Stimulated activated CD8-positive, alpha-beta memory T cell treated with anti-CD3 and anti-CD28 coated beads, Interleukin-4, amount 100 ng/mL, for 1 hour (primary cell): ENCODE measurements at places on chromosomes 11 and 22.

DNA sequence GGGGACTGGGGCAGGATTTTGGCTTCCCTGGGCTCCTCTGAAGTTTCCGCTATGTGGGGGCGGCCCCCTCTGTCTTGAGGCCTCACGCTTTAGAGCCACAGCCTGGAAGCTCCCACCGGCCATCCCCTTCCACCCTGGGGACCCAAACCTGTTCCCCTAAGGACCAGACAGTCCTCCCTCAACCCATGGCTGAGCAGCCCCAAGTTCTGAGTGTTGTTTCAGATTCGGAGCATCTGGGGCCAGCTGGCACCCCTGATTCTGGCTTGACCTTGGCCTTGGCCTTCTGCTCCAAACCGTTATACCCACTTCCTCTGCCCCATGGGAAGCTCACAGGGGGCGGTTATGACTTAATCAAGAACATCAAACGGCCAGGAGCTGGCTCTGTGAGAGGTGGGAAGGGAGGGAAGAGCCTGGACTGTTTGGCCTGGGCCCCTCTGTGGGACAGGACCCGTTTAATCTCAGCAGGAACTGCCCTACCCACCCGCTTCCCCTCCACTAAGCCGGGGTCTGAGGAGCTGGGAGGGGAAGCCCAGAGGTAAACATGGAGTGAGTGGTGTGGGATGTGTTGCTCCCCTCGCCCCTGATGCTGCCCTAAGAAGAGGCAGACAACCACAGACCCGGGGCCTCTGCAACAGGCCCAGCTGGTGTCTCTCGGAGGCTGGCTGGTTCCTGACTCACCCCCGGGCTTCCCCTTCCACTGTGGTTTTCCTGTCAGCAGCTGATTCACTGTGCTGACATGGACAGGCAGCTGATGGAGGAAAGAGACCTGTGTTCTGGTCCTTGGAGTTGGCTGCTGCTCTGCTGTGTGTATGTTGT, 3.4 kb downstream of the CD82 start:
- DNase-seq, result peak; percentile 66

DNA sequence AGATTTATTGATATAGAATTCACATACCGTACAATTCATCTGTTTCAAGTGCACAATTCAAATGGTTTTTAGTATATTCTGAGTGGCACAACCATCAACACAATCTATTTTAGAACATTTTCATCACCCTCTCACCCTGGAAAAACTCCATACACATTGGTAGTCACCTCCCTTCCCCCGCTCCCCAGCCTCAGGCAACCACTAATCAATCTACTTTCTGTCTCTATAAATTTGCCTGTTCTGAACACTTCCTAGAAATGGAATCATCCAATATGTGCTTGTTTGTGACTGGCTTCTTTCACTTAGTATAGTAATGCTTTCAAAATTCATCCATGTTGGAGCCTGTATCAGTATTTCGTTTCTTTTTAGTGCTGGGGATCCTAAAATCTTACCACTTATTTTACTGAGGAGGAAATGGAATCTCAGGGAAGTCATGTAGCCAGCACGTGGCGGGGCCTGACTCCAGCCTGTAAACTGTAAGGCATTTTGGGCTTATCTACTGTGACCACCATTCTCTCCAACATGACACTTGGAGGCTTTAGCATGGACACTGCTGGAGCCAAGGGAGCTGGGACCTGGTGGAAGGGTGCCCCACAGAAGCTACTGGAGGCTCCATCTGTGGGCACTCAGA, 905 bp upstream of the UCP3 start:
- DNase-seq, result no peak

GRCh38 chr11:70568035-70568813, 169.9 kb downstream of the CTTN start:
- DNase-seq, result no peak

DNA sequence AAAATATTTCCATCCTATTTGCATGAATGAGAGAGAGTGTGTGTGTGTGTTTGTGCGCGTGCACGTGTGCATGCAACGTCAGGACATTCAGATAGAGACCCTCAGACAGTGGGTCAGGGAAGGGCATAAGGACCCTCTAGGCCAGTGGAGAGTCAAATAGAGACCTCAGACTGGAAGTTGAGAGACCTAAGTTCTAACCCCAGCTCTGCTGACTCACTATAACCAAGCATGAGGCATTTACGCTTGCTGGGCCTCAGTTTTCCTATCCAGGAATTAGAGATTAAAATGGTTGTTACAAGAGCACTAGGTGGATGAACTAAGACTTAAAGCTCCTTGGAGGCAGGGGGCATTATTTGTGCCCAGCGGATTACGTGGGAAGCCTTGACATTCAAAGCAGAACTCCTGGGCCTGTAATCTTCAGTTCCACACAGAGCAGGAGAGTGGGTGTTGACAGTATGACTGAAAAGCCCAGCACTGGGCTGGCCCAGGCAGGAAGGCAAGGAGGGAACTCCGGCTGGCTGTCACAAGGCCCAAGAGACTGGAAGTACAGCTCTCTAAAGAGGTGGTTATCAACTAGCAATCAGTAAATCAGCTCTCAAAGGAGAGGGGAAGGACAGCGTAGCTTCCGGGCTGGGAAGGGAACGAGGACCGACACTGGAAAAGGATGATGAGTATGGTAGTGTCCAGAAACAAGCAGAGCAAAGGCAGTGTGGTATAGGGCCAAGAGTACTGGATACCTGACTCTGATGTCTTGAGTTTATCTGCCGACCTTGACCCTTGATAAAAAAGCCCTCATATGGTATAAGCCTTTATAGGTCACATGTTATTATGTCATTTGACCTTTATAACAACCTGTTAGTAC, 9.2 kb downstream of the RHOG start:
- DNase-seq, result no peak

GRCh38 chr22:29877620-29878019, 5.4 kb upstream of the MTMR3 start:
- DNase-seq, result no peak

- no peak for DNase-seq
These were observed 28.5 kb downstream of the LRRC74B start for GRCh38 chr22:21074102-21074715.

- no peak for DNase-seq
These were observed 231.5 kb downstream of the NXPE2 start for GRCh38 chr11:114909866-114910265.

DNA sequence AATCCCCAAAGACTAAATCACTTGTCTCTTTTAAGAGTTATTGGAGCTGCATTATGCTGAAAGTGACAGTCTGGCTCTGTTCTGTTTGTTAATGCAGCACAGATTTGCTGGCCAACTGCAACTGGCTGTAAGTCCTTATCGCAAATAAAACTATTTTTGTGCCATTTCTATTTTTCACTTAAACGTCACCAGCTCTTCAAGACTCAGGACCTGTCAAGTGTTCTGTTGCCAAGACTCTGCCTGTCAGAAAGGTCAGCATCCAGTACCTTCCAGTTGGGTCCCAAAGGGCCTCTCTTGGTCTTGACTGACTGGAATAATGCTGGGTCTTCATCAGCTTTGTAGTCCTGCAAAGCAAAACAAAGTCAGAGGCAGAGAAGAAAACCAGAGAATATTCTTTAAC, 45.6 kb downstream of the PITPNB start:
- no peak for DNase-seq

DNA sequence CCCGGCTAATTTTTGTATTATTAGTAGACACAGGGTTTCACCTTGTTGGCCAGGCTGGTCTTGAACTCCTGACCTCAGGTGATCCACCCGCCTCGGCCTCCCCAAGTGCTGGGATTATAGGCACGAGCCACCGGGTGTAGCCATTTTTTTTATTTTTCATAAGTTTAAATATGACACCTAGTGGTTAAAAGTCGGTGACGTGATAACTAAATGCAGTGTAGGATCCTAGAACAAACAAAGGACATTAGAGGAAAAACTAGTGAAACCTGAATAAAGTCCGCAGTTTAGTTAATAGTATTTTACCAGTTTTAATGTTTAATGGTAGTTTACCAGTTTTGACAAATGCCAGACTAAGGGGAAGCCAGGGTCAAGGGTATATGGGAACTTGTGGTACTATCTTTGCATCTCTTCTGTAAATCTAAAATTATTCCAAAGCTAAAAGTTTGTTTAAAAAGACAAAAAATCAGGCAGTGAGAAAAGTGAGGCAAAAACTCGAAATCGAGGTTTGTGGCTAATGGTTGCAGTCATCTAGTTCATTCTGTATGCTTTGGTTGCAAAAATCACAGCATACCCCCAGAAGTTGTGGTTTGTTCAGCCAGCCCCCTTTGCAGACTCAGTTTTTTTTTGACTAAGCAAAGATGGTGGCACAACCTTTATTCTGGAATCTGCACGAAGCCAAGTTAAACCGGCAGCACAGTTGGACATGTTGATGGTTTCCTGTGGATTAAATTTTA, 29.6 kb downstream of the TOM1 start:
- DNase-seq, result no peak

DNA sequence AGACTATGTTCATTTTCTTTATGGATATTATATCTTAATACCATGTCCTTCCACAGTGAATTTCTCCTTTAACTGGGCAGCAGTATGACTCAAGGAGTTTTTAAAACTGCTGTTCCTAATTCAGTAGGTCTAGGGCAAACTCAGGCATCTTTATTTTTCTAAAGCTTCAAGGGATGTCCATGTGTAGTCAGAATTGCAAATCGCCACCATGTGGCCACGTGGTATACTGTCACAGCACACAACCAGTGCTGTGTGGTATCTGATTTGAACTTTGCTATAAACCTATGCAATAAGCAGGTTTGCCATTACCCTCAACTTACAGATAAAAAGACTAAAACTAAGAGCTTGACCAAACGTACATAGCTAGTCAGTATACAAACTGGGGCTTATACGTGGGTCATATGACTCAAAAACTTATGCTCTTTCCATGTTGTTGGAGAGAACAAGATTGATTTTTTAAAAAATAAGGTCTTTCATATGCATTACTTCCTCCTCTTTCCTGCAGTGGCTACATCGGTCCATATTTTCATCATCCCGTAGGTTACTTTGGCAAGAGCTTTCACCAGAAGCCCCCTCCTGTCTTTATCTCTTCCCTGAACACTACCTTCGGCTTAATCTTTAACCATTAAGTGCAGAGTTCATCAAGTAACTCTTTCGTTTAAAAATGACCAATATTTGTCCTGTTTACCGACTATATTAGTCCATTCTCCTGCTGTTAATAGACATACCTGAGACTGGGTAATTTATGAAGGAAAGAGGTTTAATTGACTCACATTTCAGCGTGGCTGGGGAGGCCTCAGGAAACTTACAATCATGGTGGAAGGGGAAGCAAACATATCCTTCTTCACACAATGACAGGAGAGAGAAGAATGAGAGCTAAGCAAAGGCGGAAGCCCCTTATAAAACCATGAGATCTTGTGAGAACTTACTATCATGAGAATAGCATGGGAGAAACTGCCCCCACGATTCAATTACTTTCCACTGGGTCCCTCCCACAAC, 8.0 kb upstream of the HTATIP2 start:
- DNase-seq, result no peak

- DNase-seq, result no peak
These were observed 3.5 kb downstream of the LRRC56 start for GRCh38 chr11:540583-541432.

- DNase-seq, result no peak
These were observed 8.5 kb downstream of the TMEM258 start for GRCh38 chr11:61783717-61784505.

DNA sequence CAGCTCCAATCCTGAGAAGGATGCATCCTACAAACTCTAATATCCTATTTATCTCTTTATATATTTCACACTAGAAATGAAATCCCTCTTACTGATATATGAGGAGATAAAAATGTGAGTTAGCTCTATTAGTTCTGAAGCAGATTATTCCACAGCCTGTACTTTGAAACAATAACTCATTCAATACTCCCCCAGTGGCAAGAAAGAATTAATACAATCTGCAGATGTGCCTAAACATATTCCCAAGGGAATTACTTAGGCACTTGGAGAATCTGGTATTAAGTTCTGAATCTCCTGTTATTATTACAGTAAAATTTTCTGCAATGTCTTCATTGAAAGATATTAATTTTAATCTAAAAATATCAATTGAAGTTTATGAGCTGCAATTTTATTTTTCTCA, 59.4 kb downstream of the DDI1 start:
- DNase-seq, result no peak

- DNase-seq, result no peak
These were observed 16.5 kb downstream of the NAP1L4 start for GRCh38 chr11:2975594-2975993.

- DNase-seq, result no peak
These were observed 37.7 kb downstream of the TPCN2 start for GRCh38 chr11:69086152-69087132.

DNA sequence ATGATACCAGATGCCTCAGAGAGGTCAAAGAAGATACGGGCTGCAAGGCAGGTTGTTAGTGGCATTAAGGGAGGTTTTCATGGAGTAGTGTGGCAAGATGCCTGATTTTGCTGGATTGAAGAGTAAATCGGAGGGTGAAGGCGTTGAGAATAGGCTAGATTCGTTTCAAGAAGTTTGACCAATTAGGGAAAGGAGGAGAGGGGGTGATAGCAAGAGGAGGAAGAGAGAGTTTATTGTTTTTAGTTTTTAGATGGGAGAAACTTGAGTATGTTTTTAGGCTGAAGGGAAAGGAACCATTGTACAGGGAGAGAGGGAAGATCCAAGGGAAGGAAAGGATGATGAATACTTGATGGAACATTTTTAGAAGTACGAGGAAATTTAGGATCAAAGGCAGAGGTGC, 16.5 kb downstream of the CSTPP1 start:
- DNase-seq, result no peak

GRCh38 chr11:4095509-4096230, 1.1 kb downstream of the RRM1 start:
- no peak for DNase-seq

GRCh38 chr11:86002431-86002830, 66.5 kb downstream of the PICALM start:
- no peak for DNase-seq

GRCh38 chr22:37630839-37631435, 8.5 kb upstream of the SH3BP1 start:
- DNase-seq, result no peak

DNA sequence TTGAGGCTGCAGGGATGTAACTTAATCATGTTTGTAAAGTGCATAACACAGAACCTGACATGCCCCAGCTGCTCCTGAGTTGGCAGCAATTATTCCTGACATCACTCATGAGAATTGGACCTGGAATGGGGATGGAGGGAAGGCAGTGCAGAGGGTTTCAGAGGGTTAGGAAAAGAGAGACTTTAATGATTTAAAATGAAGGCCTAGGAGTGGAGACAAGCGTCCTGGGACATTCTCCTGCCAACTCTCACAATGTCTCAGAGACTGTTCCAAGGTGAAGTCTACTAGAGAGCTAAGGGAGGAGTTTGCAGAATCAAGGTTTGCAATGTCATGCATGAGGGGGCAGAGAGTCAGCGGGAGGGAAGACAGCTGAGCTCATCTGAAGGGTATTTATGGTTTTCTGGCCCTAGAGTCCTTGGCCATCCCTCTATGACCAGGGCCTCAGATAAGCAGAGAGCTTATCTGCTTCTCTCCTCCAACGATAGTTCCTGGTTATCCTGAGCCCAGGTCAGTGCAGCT, 36.9 kb downstream of the GGTLC2 start:
- DNase-seq, result no peak

- no peak for DNase-seq
These were observed 2.1 kb downstream of the WEE1 start for GRCh38 chr11:9575260-9576240.

GRCh38 chr11:41175304-41175972, 284.0 kb downstream of the LRRC4C start:
- no peak for DNase-seq
